ENCODE measurements at places on chromosomes 13 and 19. TPM values are rescaled to one million over a fixed set of nuclear protein-coding genes. Genes with fewer than 3 reads are reported as not detected.
A peak's percentile ranks its signal among the peaks of the same experiment; 100 is the strongest.

The RELB gene
- 1.0 TPM for total RNA-seq

The METTL21C gene
- total RNA-seq = not detected

The TNFSF9 gene
- not detected for total RNA-seq

The APLP1 gene
- 6.1 TPM for total RNA-seq

The ZNF723 gene
- total RNA-seq = not detected

The R3HDM4 gene
- 38.2 TPM for total RNA-seq

The TRPC4 gene
- total RNA-seq = 2.4 TPM

DNA sequence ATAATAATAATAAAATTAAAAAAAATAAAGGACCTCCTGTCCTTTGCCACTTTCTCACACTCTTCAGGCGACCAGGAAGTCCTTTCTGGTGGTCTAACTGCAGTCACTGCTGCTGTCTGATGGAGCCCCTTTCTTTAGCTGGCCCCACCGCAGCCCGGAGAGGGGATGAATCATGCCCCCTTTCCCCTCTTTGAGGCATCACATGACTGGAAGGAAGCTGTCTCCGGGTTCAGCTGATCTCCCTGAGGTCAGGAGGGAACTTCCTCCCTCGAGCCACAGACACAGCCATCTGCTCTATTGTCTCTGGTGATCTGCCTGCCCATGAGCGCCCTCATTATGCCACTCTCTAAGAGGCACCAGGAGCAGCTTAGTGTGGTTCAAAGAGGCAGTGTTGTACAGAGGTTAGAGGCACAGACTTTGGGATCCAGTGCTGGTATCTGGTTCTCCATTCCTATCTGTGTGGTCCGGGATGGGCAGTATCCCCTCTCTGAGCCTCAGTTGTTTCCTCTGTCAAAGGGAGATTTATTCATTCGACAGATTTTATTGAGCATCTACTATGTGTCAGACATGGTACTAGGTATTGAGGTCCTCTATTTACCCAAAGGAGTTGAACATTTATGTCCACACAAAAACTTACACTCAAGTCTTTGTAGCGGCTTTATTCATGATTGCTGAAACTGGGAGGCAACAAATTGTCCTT is 30.0 kb downstream of the VAV1 start:
- no peaks in the 10 kb centered on the region for H3K27me3 ChIP-seq
- DNase-seq = no peak
- H3K27ac ChIP-seq = no peak overlapping the region
- no peak overlapping the region for H3K4me3 ChIP-seq
- H3K4me1 ChIP-seq = no peaks in the 10 kb centered on the region
- no peaks in the 10 kb centered on the region for H3K36me3 ChIP-seq

DNA sequence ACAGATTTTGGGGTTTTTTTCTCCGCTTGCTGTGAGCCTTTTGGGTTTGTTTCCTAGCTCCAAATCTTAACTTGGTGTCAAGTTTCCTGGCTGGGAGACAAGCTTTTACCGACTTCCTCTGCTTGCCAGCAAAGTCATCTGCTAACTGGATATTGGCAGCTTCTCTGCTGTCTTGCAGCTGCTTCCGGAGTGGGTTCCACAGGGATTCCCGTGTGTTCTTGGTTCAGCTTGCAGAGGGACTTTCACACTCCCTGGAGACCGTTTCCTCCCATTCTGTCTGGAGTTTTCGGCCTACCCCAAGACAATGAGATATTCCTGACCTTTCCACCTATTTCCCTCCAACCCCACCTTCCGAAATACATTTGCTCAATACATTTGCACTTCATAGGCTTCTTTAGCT is 2.2 kb upstream of the COLGALT1 start:
- H3K36me3 ChIP-seq = no peaks in the 10 kb centered on the region
- peak; percentile 87 for DNase-seq
- peak overlapping the region; percentile 63 for H3K27ac ChIP-seq
- no peak overlapping the region for H3K4me3 ChIP-seq

GRCh38 chr13:29571876-29572570 is 23.5 kb downstream of the SLC7A1 start:
- no peaks in the 10 kb centered on the region for H3K4me1 ChIP-seq
- H3K27ac ChIP-seq = no peak overlapping the region
- H3K27me3 ChIP-seq = no peaks in the 10 kb centered on the region
- no peak for DNase-seq
- no peak overlapping the region for H3K4me3 ChIP-seq

DNA sequence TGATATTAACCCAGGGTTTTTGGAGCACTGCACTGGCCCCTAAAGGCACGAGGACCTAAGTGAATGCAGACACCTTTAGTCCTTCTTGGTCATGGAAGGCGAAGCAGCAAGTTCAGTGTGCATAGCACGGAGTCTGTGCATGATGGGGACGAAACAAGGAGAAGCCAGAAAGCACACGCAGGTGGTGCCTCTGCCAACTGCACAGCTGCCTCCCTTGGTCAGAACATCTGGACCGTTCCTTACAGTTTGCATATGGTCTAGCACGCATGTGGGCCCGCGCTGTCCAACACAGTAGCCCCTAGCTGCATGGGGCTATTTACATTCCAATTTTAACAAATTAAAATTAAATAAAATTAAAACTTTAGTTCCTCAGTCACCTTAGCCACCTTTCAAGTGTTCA is 44.0 kb downstream of the FLT3 start:
- no peaks in the 10 kb centered on the region for H3K4me1 ChIP-seq
- H3K4me3 ChIP-seq = no peak overlapping the region
- H3K36me3 ChIP-seq = no peaks in the 10 kb centered on the region
- no peaks in the 10 kb centered on the region for H3K27me3 ChIP-seq
- no peak overlapping the region for H3K27ac ChIP-seq
- DNase-seq = no peak

- DNase-seq = no peak
- H3K27me3 ChIP-seq = no peaks in the 10 kb centered on the region
- no peak overlapping the region for H3K27ac ChIP-seq
- H3K4me1 ChIP-seq = peaks cover 6% of the 10 kb centered on the region
These were observed 4.6 kb downstream of the TM9SF2 start for GRCh38 chr13:99505814-99506269.

DNA sequence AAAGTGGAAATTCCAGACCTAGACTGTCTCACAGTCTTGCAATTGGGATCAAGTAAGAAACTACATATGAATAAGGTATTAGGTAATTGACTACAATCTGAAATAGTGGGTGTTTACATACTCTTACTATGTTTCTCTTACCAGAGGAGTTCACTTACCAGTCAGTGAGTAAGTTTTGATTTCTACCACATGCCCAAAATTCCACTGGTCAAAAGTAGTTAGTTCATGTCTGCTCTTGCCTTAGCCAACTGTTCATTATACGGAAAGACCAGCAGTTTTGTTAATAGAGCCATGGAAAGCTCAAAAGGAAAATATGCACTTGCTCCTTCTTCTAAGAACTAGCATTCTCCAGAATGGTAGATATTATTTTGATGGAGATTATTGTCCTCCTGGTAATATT is 490.8 kb downstream of the RFC3 start:
- no peaks in the 10 kb centered on the region for H3K4me1 ChIP-seq
- H3K27me3 ChIP-seq = no peaks in the 10 kb centered on the region

DNA sequence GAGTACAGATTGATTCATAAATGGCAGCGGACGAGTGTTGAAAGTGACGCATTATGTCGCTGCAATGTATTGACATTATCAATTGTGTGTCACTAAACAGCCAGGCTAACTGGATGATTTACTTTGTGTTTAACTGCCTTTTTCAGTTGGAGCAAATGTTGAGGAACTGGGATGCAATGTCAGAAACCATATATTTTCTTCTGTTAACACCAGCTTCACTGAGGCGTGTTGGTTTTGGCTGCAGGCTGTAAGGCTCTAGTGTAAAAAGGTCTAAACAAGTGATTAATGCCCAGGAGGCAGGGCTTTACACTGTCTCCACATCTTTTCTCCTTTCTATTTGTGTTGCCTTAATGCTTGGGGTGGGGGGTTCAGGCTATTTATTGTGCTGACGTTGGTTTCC is 80.1 kb downstream of the GGACT start:
- no peak overlapping the region for H3K4me3 ChIP-seq
- no peak for DNase-seq
- H3K4me1 ChIP-seq = no peaks in the 10 kb centered on the region
- no peaks in the 10 kb centered on the region for H3K36me3 ChIP-seq
- H3K27me3 ChIP-seq = no peaks in the 10 kb centered on the region

DNA sequence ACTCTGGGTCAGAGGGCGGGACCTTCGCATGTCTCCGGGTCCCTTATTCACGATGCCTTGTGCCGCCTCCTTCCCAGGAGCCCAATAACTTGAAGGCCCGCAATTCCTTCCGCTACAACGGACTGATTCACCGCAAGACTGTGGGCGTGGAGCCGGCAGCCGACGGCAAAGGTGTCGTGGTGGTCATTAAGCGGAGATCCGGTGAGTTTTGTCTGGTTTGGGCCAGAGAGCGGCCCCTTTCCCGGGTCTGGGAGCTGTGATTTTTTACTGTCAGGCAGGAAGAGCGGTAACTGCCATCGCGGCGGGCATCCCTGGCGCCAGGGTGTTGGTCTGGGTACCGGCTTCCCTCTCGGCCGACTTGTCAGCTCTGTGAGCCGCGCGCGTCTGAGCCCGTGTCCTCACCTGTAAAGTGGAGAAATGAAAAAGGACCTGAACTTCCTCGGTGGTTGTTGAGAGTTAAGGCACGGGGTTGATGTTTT is 800 bp downstream of the RPL28 start:
- no peak for DNase-seq
- H3K36me3 ChIP-seq = no peaks in the 10 kb centered on the region
- H3K27me3 ChIP-seq = no peaks in the 10 kb centered on the region
- peak overlapping the region; percentile 89 for H3K27ac ChIP-seq
- peaks cover 30% of the 10 kb centered on the region for H3K4me1 ChIP-seq

- H3K27me3 ChIP-seq = no peaks in the 10 kb centered on the region
- H3K4me1 ChIP-seq = no peaks in the 10 kb centered on the region
- DNase-seq = no peak
- no peaks in the 10 kb centered on the region for H3K36me3 ChIP-seq
These were observed 725.2 kb upstream of the SLITRK1 start for GRCh38 chr13:84607261-84608013.

DNA sequence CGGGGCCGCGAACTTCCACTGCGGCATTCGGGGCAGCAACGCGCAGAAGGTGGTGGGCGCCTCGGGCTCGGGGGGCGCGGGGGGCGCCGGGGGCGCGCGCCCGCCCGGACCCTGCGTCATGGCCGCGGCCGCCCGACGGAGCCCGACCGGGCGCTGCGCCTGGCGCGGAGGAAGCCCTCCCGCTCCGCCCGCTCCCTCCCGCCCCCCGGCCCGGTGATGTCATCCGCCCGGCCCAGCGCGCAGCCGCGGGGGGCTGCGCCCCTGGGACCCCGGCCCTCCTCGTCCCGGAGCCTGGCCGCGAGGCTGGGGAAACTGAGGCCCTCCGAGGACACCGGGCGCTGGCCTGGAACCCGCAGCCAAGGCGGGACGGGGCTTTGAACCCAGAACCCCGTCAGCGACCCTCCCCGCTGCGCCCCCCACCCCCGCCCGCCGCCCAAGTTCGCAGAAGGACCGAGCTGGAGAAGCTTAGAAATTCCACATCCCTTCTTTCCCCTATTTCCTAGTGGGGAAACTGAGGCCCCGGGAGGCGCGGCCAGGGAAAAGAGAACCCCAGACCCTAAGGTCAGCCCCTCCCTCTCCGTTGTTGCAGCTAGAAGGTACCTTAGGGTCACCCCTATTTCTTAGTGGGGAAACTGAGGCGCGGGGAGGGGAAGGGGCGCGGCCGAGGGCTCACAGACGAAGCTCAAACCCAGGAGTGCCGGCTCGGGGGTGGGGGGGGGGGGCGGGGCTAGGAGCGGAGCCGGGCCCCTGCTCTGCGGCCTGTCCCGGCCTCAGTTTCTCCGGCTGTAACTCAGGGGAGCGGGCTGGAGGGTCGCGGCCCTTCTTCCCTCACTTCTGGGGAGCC is at the start of gene SHC2:
Gene SHC2 (minus strand): TSS at position 157 of the 844 bp plus-strand sequence. CDS start 37 bp downstream, at position 120.
- H3K27me3 ChIP-seq = no peaks in the 10 kb centered on the region
- H3K4me3 ChIP-seq = peak within 1 kb of the TSS; percentile 85
- H3K36me3 ChIP-seq = no peaks in the 10 kb centered on the region
- peak within 1 kb of the TSS; percentile 79 for H3K27ac ChIP-seq

DNA sequence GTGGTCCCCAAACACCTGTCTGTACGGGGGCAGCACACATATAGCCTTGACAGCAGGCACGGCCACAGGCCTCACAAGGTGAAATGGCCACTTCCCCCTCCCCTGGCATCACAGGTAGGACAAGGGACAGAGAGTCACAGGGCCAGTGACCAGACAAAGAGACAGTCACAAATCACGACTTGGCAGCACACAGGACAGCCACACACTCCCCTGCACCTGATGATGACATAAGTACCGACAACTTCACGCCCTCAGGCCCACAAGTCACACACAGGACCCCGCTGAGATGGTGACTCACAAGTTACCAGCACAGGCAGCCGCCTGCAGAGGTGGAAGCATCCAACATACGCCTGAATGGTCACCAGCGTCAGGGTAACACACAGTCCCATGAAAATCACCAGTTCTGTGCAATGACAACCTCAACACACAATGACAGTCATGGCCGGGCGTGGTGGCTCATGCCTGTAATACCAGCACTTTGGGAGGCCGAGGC is 16.5 kb downstream of the TYK2 start:
- no peaks in the 10 kb centered on the region for H3K4me1 ChIP-seq
- H3K36me3 ChIP-seq = no peaks in the 10 kb centered on the region
- DNase-seq = no peak
- no peak overlapping the region for H3K4me3 ChIP-seq
- H3K27ac ChIP-seq = no peak overlapping the region

DNA sequence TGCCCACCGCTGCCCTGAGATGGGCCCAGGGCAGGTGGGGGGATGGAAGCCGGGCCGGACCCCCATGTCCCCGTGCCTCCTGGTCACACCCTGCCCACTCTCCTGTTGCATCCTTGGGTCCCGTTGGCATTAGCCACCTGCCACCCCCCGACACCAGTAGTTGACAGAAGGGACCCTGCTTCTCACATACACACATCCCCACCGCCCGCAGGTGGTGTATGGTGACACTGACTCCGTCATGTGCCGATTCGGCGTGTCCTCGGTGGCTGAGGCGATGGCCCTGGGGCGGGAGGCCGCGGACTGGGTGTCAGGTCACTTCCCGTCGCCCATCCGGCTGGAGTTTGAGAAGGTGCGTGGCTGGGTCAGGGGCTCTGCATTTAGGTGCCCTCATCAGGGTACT is 5.2 kb upstream of the SPIB start:
- H3K36me3 ChIP-seq = no peaks in the 10 kb centered on the region
- H3K27ac ChIP-seq = no peak overlapping the region
- no peaks in the 10 kb centered on the region for H3K4me1 ChIP-seq
- peaks cover 5% of the 10 kb centered on the region for H3K27me3 ChIP-seq
- DNase-seq = no peak

GRCh38 chr19:44576843-44577565 is 36.4 kb upstream of the IGSF23 start:
- H3K4me1 ChIP-seq = no peaks in the 10 kb centered on the region
- no peaks in the 10 kb centered on the region for H3K27me3 ChIP-seq
- no peak for DNase-seq
- H3K4me3 ChIP-seq = no peak overlapping the region
- no peak overlapping the region for H3K27ac ChIP-seq
- no peaks in the 10 kb centered on the region for H3K36me3 ChIP-seq

DNA sequence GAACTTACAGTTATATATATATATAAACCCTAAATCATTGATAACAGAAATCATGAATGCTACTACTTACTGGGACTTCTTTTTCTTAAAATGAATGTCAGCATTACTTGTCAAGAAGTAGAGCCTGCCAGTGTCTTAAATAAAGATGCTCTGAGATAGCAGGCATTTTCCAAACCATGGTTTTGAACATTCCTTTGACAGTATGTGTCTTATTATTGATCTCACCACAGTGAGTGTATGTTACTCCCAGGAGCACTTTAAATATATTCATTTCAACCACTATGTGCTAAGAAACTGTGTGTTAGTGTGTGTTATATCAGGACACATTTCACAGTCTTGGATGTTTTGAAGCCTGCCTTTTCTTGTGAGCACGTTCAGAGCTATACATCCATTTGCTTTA is 28.2 kb downstream of the TNFRSF19 start:
- H3K36me3 ChIP-seq = no peaks in the 10 kb centered on the region
- no peak for DNase-seq
- H3K4me3 ChIP-seq = no peak overlapping the region
- H3K4me1 ChIP-seq = no peaks in the 10 kb centered on the region
- no peaks in the 10 kb centered on the region for H3K27me3 ChIP-seq
- H3K27ac ChIP-seq = no peak overlapping the region
